ENCODE measurements at places on chromosomes 6 and 20.

DNA sequence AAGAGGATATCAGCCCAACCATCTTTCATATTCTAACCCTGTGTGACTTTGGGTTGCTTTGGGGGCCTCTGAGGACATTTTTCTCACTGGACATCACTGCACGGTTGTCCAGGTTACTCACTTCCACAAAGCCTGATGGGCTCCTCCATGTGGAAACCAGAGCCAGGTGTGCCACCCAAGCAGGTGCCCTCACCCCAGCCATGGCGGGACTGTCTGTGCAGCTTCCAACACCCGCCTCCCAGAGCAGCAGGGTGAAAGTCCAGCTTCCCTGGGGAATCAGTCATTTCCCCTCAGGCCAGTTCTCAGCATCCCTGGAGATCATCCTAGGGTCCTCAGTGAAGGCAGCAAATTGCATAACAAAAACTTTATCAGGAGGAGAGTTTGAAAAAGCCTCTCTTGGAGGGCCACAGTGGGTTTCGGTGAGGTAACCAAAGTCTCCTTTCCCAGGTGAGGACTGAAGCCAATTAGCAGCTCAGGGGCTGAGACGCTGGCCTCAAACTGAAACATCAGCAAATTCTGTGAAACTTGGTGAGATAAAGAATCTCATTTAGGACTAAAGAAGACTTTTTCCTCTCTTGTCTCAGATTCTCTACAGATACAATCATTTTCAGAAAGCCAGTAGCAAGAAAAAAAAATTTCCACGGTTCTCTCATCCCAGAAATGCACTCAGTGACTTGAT lies 289.6 kb upstream of the CDH4 start:
- no peaks in the 10 kb centered on the region for H3K27me3 ChIP-seq
- H3K4me3 ChIP-seq: no peak overlapping the region
- no peaks in the 10 kb centered on the region for H3K4me1 ChIP-seq
- H3K36me3 ChIP-seq: no peaks in the 10 kb centered on the region

- peaks cover 25% of the 10 kb centered on the region for H3K4me1 ChIP-seq
- DNase-seq: no peak
- H3K4me3 ChIP-seq: no peak overlapping the region
- no peaks in the 10 kb centered on the region for H3K27me3 ChIP-seq
- H3K36me3 ChIP-seq: no peaks in the 10 kb centered on the region
- H3K27ac ChIP-seq: peak overlapping the region; percentile 92
Observed at GRCh38 chr6:32088487-32089049, 20.6 kb downstream of the TNXB start.

DNA sequence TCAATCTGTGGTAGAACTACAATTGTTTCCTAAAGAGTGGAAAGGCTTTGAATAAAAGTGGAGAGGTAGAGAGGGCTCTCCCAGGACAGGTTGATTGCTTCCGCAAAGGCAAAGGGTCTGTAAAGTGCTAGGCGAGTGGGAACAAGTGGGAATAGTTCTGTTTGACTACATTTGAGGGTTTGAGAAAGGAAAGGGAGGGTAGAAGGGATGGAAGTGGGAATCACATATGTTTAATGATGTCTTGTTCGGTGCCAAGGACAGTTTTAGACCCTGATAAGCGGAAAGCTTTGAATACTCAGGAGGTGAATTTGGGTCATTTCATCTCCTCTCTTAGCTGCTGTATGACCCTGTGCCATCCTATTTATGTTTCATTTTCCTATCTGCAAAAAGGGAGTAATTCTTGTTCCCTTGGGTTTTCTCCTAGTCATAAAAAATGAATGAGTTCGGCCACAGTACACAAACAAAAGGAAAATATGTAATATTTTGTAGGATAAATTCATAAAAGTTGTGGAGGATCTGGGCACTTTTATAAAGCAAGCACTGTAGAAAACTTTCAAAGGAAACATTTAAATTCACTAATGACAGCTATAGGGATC lies 1.7 kb upstream of the PIM1 start:
- H3K4me3 ChIP-seq: peak overlapping the region; percentile 86
- no peak for DNase-seq
- no peaks in the 10 kb centered on the region for H3K36me3 ChIP-seq
- peaks cover 16% of the 10 kb centered on the region for H3K4me1 ChIP-seq
- no peaks in the 10 kb centered on the region for H3K27me3 ChIP-seq

- peak overlapping the region; percentile 94 for H3K27ac ChIP-seq
- H3K36me3 ChIP-seq: no peaks in the 10 kb centered on the region
- no peaks in the 10 kb centered on the region for H3K4me1 ChIP-seq
- H3K27me3 ChIP-seq: no peaks in the 10 kb centered on the region
Observed at GRCh38 chr6:130020073-130020906, 1.9 kb downstream of the L3MBTL3 start.

DNA sequence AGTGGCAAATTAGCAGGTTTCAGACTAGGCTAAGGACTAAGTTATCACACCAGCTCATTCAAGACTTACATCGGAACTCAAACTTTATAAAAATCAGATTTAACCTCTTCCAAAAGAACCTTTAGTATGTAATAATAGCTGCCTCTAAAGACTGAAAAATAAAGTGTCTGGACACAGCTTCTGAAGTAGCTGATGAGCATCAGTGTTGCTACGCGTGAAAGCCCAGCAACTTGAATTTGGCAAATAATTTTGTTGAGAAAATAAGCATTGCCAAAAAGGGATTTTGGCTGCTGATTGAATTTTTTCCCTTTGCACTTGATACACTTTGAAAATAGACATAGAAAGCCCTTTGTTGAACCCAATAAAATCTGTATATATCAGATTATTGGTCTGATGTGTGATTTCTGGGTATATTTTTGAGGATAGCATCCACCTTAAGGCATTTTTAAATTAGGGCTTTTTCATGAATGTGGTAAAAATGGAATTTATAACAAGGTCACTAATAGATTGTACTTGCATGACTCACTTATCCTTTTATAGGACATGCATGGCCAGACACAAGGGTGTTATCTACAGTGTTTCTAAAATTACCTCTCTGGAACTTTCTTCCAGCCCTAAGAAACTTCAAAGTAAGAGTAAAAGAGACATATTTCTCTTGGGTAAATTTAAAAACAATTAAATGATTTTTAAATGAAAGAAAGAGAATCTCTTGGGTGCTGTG lies 350.4 kb downstream of the TENT5A start:
- no peak overlapping the region for H3K27ac ChIP-seq
- no peaks in the 10 kb centered on the region for H3K36me3 ChIP-seq
- no peak overlapping the region for H3K4me3 ChIP-seq
- no peaks in the 10 kb centered on the region for H3K4me1 ChIP-seq
- H3K27me3 ChIP-seq: no peaks in the 10 kb centered on the region
